Fibroblast of villous mesenchyme (primary cell): ENCODE measurements at places on chromosomes 4 and X. TPM values are rescaled to one million over a fixed set of nuclear protein-coding genes. Genes with fewer than 3 reads are reported as not detected.

GRCh38 chr4:120843849-120844527, 78.5 kb downstream of the PRDM5 start:
- no peak for DNase-seq

DNA sequence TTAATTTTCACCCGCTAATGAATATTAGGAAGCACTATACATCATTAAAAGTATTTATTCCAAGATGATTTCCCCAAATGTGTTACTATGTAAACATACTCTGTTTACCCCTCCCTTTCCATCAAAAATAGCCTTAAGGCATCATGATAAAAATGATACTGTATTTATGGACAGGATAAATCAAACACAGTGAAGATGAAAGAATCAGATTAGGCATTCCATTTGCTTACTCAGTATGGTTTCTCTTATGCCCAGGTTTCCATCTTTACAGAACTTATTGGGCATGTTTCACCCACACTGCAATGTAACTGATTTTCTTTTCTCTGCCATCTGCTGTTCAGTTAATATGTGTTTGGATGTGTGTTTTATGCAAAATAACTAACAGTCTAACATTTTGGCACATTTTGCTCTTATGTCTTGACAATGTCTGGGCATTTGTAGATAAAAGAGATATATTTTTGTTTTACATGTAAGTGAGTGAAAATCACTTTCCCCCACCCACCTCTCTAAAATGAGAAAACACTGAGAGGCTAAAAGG, 445.2 kb downstream of the RPA4 start:
- DNase-seq: no peak

- no peak for DNase-seq
Observed at GRCh38 chr4:150641612-150642011, 59.7 kb downstream of the MAB21L2 start.

DNA sequence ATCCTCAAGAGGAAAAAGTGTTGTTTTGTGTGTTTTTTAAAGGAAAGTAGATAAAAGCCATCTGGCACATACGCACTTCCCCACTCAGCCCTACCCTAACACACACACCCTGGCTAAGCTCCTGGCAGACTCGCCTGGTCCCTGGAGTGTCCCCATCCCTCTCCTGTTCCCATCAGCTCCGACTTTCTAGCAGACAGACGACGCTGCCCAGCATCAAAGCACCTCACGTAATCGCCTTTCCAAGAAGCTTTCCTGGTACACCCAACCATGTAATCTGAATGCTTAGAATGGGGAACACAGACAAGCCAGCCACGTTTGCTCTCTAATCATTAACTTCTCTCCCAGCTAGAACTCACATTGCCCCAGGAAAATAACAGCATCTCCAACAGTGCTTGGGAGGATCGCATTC, 116.2 kb downstream of the AFAP1 start:
- DNase-seq: peak; percentile 84

DNA sequence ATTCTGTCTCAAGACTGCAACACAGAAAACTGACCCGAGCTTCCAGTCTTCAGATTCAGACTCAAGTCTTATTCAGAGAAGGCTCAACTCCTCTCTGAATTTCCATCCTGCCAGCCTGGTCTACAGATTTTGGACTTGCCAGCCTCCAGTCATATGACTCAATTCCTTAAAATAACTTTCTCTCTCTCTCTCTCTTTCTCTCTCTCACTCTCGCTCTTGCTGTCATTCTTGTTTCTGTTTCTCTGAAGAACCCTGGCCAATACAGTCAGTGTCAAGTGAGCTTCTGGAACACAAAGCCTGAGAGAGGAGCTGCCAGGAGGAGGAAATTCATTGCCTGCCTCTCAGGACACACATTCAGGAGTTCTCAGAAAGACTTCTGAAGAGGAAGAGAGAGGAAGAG, 154.9 kb downstream of the PARM1 start:
- DNase-seq: no peak

- DNase-seq: peak; percentile 47
Observed at GRCh38 chr4:142547974-142548373, 298.1 kb downstream of the INPP4B start.

DNA sequence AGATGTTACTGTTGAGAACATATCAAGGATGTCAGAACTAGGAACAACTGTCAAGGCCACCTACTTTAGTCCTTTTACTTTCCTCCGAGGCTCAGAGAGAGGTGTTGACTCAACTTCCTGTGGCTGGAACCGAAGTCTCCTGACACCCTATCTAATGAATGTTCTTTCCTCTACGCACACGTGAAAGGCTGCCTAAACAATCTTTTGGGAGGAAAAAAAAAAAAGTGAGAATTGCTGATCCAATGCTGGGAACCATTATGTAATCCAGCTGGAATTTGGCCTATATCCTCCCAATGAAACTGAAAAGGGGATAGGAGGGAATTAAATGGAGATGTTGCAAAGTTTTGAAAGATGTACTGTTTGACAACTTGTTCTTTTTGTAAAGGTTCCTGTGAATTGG, 8.3 kb upstream of the MAP7D3 start:
- peak; percentile 73 for DNase-seq

DNA sequence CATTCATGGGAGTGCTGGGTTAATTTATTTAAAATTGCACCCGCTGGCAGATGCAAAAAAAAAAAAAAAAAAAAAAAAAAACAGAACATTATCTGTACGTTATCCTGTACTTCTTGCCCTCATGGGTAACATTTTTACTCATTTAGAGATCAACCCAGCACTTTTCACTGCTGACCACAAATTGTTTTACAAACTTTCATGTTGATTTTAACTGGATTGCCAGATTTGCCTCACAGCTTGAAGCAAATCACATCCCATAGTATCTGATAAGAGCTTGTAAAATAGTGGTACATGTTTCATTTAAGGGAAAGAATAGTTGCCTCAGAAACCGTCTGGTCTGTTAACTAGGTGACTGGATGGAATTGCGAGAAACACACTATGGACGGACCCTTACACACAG, 640.8 kb downstream of the TRIML1 start:
- peak; percentile 55 for DNase-seq

The PABPC1L2B gene
- not detected in 2 replicates for total RNA-seq
